ENCODE measurements at places on chromosomes 1 and 21.

- DNase-seq: peak; percentile 87
Measured at GRCh38 chr1:158019171-158019868, 25.9 kb downstream of the KIRREL1 start.

DNA sequence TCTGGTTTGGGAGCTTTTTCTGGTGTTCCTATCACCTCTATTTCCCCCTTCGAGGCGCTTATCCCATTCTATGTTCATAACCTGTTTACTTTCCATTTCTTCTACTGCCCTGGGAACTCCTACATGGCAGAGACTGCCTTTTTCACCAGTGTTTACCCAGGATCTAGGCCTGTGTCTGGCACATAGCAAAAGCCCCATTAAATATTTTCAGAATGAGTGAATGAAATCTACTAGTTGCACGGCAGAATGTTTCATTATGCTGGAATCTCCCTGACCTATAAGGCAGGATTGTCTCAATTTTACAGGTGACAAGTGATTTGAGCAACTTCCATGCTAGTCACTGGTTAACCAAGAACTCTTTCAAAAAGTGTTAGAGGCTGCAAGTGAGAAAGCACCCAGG lies 70.1 kb downstream of the PGM1 start:
- DNase-seq: no peak

DNA sequence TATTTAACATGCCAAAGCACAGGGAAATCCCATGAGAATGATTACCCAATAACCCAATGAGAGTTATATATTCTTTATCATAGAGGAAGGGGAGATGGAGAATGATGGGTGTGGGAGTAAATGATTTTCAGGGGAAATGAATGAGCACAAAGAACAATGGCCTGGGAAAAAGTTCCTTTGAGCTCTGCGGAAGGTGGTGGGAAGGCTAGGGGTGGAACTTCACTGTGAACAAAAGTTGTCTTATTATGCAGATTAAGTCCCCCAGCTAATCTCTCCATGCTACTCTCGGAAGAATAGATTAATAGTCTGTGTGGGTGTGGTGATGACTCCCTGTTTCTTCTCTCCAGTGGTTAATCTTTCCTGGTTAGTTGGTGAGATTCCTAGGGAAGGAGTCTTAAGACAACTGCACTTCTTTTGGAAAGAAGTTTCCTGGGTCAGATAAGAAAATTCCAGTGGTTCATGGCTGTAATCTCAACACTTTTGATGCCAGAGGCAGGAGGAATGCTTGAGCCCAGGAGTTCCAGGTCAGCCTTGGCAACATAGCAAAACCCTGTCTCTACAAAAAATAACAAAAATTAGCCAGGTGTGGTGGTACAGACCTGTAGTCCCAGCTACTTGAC lies 71.6 kb downstream of the DNTTIP2 start:
- DNase-seq: no peak

- no peak for DNase-seq
Measured at GRCh38 chr1:247373721-247374141, 42.1 kb upstream of the ZNF496 start.

DNA sequence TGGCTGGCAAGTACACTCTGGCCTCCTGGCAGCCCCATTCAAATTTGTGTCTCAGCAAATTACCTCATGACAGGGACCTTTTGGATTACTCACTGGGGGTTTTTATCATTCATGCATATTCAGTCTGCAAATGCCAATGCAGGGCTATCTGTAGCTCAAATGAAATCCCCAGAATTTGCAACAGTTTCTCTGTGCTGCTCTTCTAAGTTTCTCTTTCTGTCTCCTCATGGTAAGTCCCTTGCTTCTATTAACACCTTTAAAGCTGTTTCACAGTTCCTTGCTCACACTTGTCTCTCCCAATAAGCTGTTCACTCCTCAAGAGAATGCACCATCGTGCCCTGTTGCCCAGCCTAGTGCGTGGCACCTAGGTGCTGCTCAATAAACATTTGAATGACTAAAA lies 3.3 kb upstream of the FAM78B start:
- DNase-seq: no peak

DNA sequence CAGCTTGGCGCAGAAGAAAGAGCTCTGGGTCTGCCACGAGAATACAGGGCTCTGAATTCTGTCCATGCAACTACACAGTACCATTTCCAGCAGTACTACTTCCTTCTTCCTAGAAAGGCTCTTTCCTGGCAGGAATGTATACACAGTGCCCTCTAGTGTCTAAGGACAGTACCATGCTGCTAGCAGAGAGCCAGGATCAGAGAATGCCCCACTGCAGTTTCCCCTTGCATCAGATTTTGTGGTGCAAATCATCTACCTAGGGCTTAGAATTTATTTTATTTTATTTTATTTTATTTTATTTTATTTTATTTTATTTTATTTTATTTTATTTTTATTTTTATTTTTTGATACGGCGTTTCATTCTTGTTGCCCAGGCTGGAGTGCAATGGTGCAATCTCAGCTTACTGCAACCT lies 50.8 kb downstream of the PAX7 start:
- DNase-seq: no peak

DNA sequence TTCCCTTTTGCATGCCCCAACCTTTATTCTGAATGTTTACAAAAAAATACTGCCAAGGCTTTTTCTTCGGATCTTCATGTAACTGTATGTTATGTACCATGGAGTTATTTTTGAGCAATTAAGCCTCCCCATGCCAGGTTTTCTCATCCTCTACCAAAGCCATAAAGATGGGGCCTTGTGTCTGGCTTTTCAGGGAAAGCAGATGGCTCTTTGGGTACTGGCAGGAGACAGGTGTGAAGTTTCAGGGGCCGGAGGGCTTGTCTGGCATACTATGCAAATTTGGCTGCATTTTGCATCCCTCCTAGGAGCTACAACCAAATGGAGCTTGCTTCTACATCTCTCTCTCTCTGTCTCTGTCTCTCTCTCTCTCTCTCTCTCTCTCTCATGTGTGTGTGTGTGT lies 28.1 kb upstream of the PLXNA2 start:
- DNase-seq: no peak

DNA sequence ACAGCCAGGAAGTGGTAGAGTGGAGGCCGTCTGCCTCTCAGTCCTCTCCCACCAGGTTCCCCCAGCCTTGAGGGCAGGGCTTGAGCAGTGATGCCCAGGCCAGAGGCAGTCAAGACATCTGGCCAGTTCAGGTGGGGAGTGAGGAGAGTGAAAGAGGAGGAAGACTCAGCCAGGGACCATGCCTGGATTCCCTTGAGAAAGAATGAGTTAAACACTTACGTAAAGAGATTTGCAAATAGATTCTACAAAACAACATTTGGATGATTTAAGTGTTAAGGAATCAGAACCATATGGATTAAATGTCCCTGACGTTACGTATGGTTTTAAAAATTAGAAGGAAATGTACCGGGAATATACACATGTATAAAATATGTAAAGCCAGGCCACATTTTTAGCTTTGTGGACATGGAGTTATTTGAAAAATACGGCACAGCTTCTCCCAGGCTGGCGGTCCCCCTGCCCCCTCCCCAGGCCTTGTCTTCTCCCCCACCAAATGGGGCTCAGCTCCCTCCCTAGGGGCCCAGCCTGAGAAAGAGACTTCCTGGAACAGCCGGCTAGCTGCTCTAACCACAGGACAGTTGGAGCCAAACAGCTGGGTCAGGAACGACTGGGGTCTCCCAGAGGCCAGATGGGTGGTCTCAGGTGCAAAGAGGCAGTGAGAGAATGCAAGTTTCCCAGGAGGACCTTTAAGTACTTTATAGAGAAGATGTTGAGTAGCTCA lies 188.3 kb upstream of the EDN2 start:
- DNase-seq: peak; percentile 64

GRCh38 chr1:173863224-173864161 lies 4.3 kb downstream of the GAS5 start:
- no peak for DNase-seq

DNA sequence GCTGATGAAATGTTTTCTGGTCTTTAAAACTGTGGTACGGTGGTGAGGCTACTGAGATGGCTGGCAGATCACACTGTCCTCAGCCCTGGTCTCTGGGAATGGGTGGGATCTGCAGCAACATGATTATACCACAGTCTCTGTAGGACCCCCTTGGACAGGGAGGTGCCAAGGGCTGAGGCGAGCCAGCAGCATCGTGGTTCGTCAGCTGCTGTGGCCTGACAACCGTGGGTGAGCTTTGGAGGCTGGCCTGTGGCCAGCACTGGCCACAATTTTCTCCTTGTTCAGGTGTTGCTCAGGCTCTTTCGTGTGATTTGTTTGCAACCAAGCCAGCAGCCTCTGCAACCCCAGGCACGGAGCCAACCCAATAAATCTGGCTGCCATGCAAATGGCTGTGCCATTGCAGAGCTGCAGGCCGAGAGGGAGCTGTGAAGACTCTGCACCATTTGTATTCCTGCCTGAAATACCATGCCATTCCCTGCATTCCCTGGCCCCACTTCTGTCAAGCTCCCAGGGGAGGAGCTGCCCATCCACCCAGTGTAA lies 70.9 kb downstream of the PCP4 start:
- no peak for DNase-seq

DNA sequence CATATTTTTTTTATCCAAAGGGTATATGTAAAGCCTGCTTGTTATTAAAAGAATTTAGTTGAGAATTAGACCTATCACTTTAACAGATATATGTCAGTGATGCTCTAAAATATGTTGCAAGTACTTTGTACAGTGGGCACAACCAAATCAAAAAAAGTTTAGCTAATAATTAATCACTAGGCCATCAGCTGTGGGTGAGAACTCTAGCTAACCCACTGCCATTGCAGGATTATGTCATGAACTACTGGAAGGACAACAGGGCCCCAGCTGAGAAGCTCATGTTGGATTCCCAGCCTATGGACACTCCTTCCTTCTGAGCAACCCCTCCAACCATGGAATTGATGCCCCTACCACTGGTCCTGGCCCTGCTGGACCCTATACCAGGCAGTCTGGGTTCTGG lies 6.8 kb upstream of the CHIA start:
- DNase-seq: no peak

DNA sequence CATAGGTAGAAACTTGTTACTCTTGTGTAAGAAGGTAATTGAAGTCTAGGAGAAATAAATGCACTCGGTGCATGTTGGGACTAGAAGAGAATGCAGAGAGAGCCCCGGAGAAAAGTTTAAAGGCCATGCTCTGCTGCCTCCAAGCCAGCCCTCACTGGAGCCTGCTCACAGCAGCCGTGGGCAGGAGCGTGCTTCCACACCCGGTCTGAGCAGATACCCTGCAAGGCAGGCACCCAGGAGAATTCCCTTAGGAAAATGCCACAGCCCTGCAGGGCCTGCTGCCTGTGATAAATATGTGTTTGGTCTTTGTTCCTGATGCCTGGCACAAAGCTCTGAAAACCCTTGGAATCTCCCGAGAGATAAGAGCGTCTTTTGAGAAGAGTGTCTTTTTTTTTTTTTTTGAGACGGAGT lies 22.8 kb downstream of the C2CD2 start:
- no peak for DNase-seq

- DNase-seq: no peak
Measured at GRCh38 chr1:11855430-11855829, 3.3 kb downstream of the NPPB start.

DNA sequence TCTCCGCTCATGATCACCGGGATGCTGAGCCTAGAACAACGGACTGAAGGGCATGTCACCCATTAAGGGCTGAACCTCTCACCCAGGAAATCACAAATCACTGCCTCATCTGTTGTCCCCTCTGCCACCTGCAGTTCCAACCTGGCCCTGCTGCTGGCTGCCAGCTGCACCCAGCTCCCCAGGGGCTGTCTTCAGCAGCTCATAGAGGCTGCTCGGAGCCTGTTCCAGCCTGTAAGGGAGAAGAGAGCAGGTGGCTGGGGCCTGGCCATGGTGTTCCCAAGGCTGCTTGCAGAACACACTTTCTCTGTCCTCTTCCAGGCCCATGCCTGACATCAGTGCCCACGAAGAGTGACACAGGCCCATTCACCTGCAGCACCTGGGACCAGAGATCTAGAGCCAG lies 44.5 kb upstream of the DISP3 start:
- DNase-seq: no peak

GRCh38 chr21:29726044-29726443 lies 213.8 kb downstream of the GRIK1 start:
- no peak for DNase-seq

- no peak for DNase-seq
Measured at GRCh38 chr1:46801323-46802055, 2.6 kb downstream of the CYP4B1 start.

GRCh38 chr1:45718289-45718688 lies 30.3 kb downstream of the TMEM69 start:
- no peak for DNase-seq

DNA sequence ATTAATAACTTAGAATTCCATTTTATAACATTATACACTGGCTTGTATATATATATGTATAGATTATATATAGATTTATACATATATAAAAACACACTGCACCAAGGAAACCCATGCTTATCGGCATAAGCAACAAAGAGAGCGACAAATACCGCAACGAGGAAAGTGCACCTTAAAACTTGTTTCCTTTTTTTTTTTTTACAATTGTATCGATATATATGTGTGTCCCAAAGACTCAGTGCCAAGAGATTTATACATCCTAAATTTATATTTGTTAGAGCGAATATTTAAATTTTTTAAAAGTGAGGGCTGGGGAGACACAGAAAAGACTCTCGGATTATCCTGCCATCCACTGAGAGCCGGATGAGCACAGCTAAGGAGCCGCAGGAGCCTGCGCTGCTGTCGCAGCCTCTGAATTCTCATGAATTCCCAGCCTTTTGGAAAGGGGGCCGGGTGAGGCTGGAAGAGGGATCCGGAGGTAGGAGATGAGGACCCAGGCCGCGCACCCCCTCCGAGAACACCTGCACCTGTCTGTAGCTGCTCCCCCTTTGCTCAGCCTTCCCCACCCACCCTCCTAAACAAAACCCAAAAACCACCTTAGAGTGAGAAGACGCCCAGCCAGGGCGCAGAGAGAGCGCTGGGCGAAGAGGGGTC lies 5.2 kb downstream of the DMRTA2 start:
- DNase-seq: no peak

- DNase-seq: no peak
Measured at GRCh38 chr1:222084996-222085395, 343.1 kb upstream of the DUSP10 start.

- no peak for DNase-seq
Measured at GRCh38 chr1:99643021-99643779, 2.7 kb upstream of the PALMD start.

GRCh38 chr1:53591924-53592323 lies 132.7 kb downstream of the DMRTB1 start:
- no peak for DNase-seq

GRCh38 chr1:9782897-9783296 lies 40.9 kb downstream of the CLSTN1 start:
- no peak for DNase-seq

GRCh38 chr1:234968451-234968850 lies 160.2 kb downstream of the TOMM20 start:
- DNase-seq: no peak
